ENCODE measurements at places on chromosomes 6 and 20. TPM values are rescaled to one million over a fixed set of nuclear protein-coding genes. Genes with fewer than 3 reads are reported as not detected.

Gene SLC35D3
- total RNA-seq, result under 0.01 TPM

Gene CLPSL2
- not detected for total RNA-seq

Gene DSP
- 394 TPM for total RNA-seq

Gene GMPR
- 0.53 TPM for total RNA-seq

Gene FAM210B
- 9.3 TPM for total RNA-seq

Gene LY6G6D
- total RNA-seq, result not detected

Gene BPI
- total RNA-seq, result not detected

Gene NFATC2
- not detected for total RNA-seq

Gene ARFGEF3
- total RNA-seq, result 10.3 TPM

Gene PLTP
- total RNA-seq, result 37.4 TPM

Gene CST5
- total RNA-seq, result not detected
